MV-4-11 (cell line): ENCODE measurements at places on chromosomes 1 and 21.

DNA sequence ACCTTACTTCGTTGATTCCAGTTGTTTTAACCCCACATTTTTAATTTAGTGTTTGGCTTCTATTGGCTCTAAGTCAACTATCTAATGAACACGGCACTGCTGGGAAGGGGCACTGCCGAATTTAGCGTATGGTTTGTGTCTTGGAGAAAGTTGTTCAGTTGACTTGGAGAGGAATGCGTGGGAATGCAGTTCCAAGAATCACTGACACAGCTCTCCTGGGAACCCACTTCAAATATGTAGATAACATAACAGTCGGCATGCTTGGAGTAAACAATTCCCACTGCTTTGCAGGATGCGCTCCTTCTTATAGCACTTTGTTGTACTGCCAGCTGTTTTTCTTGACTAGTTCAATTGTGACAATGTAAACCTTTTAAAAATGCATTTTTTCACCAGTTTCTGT is 104.3 kb downstream of the RYR2 start:
- DNase-seq = no peak

DNA sequence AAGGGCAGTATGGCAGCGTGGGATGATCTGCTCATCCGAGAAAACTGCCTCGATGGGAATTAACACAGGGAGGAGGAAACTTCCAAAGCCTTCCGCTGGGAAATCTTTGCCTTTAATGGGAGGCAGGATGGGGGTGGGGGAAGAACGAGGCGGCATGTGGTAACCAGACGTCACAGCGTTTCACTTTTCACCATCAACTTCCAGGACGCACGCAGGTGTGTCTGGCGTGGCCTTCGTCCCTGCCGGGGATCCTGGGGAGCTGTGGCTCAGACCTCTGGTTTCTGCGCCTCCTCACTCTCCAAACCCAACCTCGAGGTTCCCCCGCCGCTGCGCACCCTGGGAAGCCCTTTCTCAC is 282 bp downstream of the RSPH1 start:
- DNase-seq = no peak

DNA sequence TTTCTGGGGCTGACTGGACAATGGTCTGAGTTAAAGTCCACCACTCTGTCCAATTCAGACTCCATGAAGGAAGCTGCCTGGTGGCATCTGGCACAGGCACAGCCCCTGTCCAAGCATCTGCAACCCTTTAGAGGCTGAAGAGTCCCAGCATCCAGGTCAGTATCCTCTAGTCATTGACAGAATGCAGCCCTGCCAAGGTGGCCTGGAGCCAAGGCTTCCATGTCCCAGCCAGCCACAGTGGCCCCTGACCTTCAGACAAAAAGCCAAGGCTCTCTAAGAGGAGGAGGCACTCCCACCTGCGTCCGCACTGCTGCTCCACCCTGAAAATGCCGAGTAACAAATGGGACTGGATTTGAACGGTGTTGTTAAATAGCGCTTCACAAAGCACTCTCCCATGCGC is 49.4 kb downstream of the KCNN3 start:
- no peak for DNase-seq

- DNase-seq = no peak
Observed at GRCh38 chr1:18015719-18016118, 91.9 kb upstream of the IGSF21 start.

- DNase-seq = no peak
Observed at GRCh38 chr1:85144351-85144750, 56.5 kb downstream of the SYDE2 start.

DNA sequence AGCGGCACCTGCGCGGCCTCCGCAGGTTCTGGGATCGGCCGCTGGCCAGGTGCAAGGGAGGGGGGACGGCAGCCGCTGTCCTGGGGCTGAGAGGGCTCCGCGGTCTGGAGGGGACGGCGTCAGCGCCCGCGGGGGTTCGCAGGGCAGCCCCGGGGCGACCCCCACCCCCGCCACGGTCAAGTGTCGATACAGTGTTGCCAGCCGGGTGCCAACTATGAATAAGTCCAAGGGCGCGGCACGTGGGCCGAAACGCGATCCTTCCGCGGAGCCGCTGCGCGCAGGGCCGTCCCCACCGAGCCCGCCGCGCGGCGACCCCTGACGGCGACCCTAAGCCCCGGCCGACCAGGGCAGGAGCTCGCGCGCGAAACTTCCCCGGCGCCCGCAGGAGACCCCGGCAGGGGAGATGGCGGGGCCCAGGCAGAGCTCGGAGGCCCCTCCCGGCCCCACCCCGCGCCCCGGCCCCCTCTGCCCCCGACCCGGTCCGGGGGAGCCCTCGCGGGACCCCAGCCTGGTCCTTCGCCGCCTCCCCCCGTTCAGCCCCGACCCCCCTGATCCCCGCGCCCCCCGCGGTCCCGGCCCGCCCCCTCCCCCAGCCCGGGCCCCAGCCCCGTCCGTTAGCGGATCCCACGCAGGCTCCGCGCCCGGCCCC is 586 bp upstream of the AGPAT3 start:
- DNase-seq = no peak

- no peak for DNase-seq
Observed at GRCh38 chr1:63902844-63903589, 129.2 kb downstream of the ROR1 start.

- DNase-seq = peak; percentile 70
Observed at GRCh38 chr1:230643908-230644307, 1.6 kb downstream of the COG2 start.

- DNase-seq = no peak
Observed at GRCh38 chr1:233665575-233666270, 51.8 kb downstream of the KCNK1 start.

- DNase-seq = no peak
Observed at GRCh38 chr1:233248014-233248413, 47.5 kb downstream of the PCNX2 start.

DNA sequence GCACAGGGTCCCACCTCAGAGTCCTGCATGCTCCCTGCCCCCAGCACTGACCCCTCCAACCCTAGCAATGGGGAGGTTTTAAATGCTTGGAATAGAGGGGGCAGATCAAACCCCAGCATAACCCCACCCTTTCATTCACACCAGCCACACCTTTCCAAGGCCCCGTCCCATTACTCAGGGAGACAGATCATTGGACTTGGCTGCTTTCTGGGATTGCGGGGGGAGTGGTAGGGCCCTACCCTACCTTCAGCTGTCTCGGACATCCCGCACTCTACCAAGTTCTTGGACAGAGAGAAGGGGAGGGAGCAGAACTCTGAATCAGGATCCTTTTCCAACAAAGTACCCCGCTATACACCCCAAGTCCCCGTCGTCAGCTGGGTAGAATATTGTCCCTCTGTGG is 983 bp downstream of the PADI2 start:
- DNase-seq = no peak

GRCh38 chr1:43552813-43553212 is 22.1 kb downstream of the PTPRF start:
- no peak for DNase-seq

- no peak for DNase-seq
Observed at GRCh38 chr1:61109158-61109557, 26.8 kb downstream of the NFIA start.

- DNase-seq = no peak
Observed at GRCh38 chr21:29583424-29583924, 284.8 kb downstream of the BACH1 start.

DNA sequence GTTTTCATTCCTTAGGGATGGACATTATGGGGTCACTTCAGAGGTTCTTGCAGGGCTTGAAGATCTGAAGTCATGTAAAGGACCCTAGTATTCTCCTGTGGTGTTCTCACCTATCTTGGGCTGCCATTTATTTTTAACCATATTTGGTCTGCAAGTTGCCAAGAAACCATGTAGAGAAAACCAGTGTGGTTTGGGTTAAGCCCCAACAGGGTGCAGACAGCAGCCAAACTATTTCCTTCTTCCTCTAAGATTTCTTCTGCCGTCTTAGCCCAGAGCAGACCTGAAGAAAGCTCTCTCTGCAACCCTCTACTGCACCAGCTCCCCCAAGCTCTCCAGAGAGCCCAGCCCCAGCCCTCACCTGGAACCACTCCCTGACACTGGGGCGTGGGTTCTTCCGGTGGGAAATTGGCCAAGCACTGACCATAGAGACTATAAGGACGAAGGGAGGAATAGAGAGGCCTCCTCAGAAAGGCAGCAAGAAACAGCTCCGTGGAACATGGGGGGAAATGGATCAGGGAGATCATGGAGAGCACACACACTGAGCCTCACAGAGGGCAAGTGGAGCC is 136.6 kb downstream of the SYF2 start:
- peak; percentile 90 for DNase-seq

DNA sequence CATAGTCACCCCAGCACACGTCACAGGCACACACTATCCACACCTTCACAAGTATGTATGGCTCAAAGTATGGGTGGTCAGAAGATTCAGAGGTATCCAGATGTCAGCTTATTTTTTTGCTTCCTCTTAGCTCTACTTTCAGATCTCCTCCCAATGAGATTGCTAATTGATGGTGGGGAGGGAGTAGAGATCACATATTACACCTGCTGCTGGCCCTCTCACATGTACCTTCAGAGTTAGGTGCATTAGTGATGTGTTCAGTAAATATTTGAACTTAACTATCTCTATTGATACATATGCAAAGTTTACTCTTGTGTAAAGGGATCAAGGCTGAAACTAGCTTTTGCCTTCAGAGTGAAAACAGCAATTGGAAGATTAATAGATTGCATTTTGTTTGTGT is 262.6 kb downstream of the PCP4 start:
- no peak for DNase-seq

DNA sequence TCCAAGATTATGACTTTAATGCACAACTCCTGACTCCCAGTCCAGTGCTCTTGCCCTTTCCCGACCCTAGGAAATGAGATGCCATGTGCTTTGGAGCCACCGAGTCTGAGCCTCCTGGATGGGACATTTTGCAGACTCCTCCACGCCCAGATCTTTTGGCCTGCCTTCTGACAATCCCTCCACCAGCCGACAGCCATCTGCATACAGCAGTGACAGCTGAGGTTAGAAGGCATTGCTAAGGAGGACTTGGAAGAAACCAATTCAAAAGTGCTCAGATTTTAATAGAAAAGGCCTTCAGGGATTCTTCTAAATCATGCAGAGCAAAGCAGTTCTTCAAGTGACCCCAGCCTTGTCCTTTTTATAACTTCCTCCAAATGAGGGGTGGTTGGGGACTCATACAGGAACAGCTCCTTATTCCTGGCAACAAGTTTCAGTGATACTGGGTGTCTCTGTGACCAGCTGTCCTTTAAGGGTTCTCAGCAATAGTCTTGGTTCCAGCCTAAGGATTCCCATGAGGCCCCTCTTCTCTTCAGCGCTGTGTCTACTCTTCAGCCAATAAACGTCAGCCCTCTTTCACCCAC is 369.3 kb downstream of the PBX1 start:
- no peak for DNase-seq

- no peak for DNase-seq
Observed at GRCh38 chr1:20819818-20820217, 32.7 kb upstream of the HP1BP3 start.

- peak; percentile 4 for DNase-seq
Observed at GRCh38 chr1:110229348-110230001, 19.4 kb downstream of the KCNC4 start.

- DNase-seq = no peak
Observed at GRCh38 chr1:119878171-119878570, 18.1 kb downstream of the ADAM30 start.

GRCh38 chr1:58724483-58724882 is 24.6 kb upstream of the MYSM1 start:
- DNase-seq = no peak

GRCh38 chr1:93442008-93442666 is 5.8 kb upstream of the FNBP1L start:
- no peak for DNase-seq

DNA sequence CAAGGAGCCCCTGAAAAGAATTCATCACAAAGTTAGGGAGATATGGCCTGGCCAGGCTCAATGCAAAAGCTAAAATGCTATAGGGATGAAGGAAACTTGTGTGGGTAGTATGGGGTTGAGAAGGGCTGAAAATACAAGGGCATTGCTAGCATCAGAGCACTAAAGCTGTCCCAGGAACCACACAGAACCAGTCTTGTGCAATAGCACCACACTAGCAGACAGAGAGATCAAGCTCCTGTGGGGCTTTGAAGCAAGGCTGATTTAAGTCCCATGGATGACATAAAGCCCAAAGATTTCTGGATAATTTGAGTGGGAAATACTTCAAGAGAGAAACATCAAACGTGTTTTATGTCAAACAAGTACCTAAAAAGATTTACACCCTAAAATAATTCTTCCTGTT is 97.1 kb downstream of the VAV3 start:
- peak; percentile 40 for DNase-seq

- no peak for DNase-seq
Observed at GRCh38 chr1:89905395-89906058, 84.7 kb downstream of the LRRC8D start.

- DNase-seq = no peak
Observed at GRCh38 chr1:105632342-105633196, 1423.9 kb upstream of the PRMT6 start.

GRCh38 chr1:224116131-224116530 is 2.2 kb downstream of the FBXO28 start:
- DNase-seq = peak; percentile 52

GRCh38 chr1:18253093-18253492 is 145.5 kb downstream of the IGSF21 start:
- DNase-seq = no peak

- peak; percentile 53 for DNase-seq
Observed at GRCh38 chr1:147641695-147642592, 28.4 kb downstream of the ACP6 start.

DNA sequence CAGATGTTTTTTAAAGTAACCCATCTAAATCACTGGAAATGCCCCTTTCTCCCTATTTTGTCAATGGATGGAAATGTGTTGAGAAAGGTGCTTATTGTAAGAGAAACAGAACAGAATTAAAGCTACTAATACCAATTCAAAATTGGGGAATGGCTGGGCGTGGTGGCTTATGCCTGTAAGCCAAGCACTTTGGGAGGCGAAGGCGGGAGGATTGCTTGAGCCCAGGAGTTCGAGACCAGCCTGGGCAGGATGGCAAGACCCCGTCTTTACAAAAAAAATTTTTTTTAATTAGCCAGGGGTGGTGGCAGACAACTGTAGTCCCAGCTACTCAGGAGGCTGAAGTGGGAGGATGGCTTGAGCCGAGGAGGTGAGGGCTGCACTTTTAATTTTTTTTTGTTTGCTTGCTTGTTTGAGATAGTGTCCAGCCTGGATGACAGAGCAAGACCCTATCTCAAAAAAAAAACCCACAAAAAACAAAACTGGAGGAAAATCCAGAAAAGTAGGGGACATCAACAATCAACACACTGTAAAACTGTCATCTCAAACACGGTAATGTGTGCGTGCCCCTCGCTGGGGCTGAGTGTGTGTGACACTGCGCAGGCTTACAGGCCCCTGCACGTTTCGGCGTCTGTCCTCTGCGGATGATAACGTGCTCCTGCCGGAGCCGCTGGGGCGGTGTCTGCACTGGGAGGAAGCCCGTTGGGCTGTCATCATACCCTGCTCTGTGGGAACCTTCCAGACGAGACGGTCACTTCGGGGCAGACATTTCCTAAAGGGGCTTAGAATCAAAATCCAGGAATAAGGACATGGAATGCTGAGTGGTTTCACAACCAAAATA is 11.6 kb upstream of the POFUT2 start:
- DNase-seq = no peak
